ENCODE measurements at places on chromosomes 1 and 21.

- DNase-seq = no peak
Measured at GRCh38 chr1:218466341-218467010, 121.3 kb downstream of the TGFB2 start.

DNA sequence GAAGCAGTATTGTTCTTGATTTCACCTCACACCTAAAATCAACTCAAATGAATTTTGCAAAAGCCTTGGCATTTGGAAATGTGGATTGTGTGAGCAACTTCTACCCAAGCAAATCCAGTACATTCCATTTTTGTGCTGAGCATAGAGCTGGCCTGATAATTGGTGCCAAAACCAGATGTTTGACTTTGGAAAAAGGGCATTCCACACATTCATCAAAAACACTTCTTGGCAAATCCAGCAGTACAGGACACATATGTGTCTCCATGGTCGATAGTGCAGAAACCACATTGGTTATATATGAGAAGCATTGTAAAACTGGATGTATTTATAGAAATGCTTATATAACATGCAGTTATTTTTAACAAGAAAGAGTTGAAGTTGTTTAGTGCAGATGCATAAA lies 210.4 kb downstream of the KCNK2 start:
- no peak for DNase-seq

DNA sequence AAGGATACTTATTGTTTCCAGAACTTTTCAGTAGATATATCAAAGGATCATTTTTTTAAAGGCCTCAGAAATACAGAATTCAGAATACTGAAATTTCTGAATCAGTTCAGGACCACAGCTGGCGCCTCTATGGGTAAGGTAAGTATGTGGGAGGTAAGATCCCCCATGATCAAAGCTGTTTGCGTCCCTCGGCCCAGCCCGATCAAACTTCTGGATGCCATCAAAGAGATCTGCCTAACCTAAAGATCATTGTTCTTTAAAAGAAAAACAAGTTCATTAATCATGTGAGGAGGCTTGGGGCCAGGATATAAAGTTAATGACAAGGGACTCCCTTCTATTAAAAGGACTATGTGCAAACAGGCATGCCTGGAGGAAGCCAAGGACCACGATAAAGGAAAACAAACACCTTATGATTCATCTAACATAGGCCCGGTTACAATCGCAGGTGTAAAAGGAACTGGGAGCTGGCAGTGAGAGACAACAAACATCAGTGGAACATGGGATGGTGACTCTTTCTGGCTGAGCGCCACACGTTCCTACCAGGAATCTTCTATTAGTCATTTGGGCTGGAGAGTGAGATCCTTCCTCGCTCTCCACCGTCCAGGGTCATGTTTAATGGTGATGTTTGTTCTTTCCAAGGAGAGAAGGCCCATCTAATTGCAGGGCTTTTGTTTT lies 2.8 kb upstream of the BACE2 start:
- DNase-seq = no peak

DNA sequence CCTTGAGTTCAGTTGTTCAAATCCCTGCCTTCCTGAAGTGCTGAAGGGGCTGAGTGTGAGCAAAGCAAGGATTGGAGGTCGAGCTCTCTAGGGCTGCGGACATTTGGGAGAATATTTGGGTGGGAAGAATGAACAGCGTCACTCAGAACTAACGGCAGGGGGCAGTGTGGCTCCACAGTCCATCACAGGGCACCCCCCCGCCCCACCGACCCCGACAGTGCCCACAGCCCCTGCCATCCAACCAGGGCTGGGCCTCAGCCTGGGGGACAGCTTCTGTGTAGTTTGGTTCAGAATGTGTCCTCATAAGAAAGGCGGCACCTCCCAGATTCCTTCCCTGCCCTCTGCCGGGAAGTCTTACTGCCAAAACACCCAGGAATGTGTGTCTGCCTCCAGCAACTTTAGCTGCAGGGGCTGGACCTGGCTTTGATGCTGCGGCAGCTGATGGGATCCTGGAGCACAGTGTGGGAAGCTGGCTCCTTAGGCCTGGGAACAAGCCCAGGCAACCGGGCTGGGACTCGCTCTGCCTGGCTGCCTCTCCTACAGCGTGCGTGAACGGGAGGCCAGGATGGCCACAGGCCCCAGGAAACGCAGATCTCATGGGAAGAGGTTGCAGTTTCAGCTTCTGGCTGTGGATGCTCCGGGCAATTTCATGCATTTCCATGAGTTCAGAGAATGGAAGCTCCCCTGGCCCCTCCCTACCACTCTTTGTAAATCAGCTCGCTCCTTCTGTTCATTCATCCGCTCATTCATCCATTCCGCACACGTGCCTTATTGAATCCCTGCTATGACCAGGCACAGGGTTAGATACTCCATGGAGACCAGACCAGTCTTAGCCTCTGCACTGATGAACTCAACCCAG lies 104.9 kb upstream of the TMPRSS2 start:
- peak; percentile 16 for DNase-seq

DNA sequence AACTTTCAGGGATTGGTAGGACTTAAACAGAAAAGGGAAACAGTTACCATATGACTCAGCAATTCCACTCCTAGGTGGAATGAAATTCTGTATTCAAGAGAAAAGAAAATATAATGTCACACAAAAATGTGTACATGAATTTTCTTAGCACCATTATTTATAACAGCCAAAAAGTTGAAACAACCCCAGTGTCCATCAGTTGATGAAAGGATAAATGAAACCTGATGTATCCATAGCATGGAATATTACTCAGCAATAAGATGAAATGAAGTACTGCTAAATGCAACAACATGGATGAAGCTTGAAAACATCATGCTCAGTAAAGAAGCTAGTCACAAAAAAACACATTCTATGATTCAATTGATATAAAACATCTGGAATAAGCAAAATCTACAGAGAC lies 15.5 kb downstream of the EEIG2 start:
- DNase-seq = no peak

DNA sequence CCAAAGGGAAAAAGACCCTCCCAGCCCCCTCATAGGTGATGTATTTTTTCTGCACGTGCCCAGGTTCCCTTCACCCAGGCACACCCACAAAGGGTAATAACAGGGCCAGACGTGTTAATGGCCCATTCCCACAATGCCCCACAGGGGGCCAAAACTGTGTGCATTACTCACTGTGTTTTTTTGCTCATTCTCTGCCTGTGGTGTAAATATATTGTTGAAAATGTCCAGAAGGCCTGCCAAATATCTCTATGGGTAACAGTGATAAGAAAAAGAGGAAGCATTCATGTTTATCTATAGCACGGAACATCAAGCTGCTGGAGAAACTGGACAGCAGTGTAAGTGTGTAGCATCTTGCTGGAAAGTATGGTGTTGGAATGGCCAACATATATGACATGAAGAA lies 21.9 kb downstream of the RHEX start:
- DNase-seq = peak; percentile 45

- no peak for DNase-seq
Measured at GRCh38 chr21:27397578-27397977, 430.7 kb upstream of the ADAMTS5 start.

DNA sequence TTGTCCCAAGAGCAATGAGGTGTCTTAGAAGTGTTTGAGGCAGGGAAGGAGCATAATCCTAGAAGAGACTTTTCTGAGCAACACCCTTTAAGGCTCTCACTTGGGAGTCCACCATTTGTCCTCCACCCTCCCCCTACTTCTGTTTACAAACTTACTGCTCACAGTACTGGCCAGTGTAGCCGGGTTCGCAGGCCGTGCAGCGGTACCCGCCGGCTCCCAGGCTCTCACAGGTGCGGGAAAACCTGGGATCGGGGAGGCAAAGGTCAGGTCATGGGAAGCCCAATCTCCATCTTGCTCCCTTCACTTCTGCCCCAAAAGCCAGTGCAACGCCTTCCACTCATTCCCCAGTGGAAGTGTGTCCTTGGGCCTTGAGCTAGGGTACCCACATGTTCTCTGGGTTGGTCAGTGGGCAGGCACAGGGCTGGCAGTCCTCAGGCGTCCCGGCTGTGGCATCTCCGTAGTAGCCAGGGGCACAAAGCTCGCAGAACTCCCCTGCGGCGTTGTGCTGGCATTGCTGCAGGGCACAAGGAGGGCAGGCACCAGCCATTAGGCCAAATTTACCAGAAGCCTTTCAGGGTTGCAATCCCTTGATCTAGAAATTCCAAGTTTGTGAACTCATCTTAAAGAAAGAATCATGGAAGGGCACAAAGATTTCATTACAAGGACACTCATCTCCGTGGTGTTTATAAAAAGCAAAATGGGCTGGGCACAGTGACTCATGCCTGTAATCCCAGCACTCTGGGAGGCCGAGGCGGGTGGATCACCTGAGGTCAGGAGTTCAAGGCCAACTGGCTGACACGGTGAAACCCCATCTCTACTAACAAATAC lies 49.8 kb downstream of the LDLRAD2 start:
- no peak for DNase-seq

DNA sequence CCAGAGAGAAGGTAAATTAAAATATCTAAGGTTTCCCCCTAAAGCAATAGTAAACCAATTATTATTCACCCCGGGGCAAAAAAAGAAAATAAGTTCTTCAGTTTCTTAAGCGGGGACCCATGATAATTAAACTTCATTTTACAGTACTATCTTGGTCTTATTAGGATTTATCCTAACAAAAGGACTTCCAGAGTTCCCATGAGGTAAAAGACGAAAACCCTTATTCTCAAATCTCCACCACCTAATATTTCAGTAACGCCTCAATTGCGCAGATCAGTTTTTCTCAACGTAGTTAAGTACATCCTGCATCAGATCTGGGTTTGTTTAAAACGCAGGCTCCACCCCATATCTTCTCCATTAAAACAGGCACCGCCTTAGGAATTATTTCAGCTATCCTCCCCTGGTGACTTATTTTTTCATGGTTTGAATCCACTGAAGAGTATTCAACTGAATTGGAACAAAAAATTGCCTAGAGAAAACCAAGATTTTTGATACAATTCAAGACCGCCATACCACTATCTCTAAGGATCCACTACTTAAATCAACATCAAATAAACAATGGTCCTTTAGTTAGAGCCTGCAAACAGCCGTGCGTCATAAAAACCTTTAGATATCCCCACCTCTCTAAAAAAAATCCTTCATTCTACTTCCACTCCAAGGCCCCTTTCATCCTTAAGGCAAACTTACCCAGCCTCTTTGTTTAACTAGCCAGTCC lies 1.7 kb downstream of the MCL1 start:
- DNase-seq = peak; percentile 30

DNA sequence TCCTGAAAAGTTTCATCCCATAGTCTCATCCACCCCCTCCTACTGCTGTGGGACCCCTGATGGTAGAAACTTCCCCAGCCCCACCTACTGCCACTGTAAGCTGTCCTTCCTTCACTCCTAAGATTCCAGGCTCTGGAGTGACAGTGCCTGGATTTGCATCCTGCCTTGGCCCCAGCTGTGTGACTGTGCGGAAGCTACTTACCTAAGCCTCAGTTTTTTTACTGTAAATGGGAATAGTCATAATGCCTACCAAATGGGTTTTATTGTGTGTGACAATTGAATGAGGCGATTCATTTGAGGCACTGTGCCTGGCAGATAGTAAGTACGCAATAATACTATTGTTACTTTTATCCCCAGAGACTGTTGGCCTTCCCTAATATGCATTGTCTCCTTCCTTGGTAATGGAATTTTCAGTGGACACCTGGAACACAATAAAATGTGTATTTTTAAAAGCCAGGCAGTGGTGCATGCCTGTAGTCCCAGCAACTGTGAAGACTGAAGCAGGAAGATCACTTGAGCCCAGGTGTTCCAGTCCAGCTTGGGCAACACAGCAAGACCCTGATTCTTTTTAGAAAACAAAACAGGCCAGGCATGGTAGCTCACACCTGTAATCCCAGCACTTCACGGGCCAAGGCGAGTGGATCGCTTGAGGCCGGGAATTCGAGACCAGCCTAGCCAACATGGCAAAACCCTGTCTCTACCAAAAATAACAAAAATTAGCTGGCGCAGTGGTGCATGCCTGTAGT lies 55.0 kb upstream of the ZNF326 start:
- DNase-seq = no peak

DNA sequence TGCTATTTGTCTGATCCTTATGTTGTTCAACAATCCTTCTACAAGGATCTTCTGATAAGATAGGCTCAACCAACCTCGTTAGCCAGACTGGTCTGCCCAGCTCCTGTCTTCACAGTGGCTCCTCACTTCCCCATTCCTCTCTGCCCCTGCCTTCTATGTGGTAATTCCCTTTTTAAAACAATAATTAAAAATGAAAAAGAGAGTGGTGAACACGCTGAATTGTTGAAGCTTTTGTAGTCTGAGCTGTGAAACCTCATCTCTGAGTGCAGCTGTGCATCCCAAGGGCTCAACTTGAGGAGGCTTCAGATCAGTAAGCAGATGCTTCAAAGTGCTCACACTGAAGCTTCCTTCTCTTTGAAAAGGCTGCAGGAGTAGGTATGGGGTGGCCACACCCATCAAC lies 70.7 kb upstream of the JUN start:
- DNase-seq = no peak

GRCh38 chr1:240426051-240426450 lies 185.9 kb downstream of the GREM2 start:
- no peak for DNase-seq

- no peak for DNase-seq
Measured at GRCh38 chr1:152048416-152049009, 11.7 kb upstream of the S100A11 start.

DNA sequence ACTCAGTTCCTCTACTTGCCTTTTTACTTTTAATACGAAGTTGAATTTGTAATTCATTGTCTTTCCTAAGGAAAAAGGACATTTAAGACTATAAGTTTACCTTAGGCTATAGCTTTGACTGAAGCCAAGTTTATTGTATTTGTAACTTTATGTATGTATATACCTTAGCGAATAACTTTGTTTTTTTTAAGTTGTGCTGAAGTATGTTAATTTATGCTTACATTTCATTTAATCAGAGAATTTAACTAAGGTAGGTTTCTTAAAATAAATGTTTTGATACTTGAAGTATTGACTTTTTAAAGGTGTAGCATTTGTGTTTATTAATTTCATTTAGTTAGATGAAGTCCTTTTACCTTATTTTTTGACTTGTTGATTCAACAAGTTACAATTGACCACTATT lies 55.2 kb upstream of the TPTE start:
- no peak for DNase-seq

DNA sequence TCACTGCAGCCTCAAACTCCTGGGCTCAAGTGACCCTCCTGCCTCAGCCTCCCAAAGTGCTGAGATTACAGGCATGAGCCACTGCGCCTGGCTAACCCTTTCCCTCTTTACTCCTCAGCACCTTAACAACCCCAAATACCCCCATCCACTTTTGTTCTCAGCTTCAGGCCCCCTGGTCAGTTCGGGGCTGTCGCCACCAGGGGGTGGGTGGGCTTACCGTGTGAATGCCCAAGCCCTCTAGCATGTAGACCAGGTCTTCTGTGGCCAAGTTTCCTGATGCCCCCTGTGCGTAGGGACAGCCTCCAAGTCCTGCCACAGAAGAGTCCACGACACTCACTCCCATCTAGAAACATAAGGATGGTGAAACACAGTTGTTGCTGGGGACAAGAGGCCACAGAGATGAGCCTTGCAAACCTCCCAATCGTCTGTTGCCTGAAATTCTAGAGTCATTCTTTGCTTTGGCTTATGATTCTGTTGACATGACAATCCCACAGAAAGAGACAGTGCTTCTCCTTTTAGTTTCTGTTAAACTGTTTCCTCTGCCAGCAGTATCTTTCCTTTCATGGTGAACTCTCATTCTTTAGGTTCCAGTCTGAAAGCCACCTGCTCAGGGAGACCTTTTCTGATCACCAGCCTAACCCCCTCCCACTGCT lies 3.8 kb upstream of the GALE start:
- no peak for DNase-seq

- no peak for DNase-seq
Measured at GRCh38 chr1:30893776-30894507, 14.6 kb downstream of the SDC3 start.

GRCh38 chr1:48744032-48744431 lies 32.7 kb downstream of the BEND5 start:
- DNase-seq = peak; percentile 10

- no peak for DNase-seq
Measured at GRCh38 chr21:35346697-35347096, 297.6 kb upstream of the RUNX1 start.

Measured in NCI-H2081 (cell line).